ENCODE measurements at places on chromosomes 7 and 10. TPM values are rescaled to one million over a fixed set of nuclear protein-coding genes. Genes with fewer than 3 reads are reported as not detected.

The PDE6C gene
- total RNA-seq: not detected

The SPDYE1 gene
- total RNA-seq: 0.09 TPM

The CDK6 gene
- 81.6 TPM for total RNA-seq

The CARD11 gene
- total RNA-seq: 0.27 TPM

The TET1 gene
- 41.6 TPM for total RNA-seq

The FRMPD2 gene
- total RNA-seq: 11.1 TPM

The ZNF37A gene
- 35.2 TPM for total RNA-seq

The PIP gene
- total RNA-seq: not detected

The IFIT1 gene
- 5.1 TPM for total RNA-seq

The GIMAP5 gene
- 3.8 TPM for total RNA-seq

The IKZF5 gene
- total RNA-seq: 12.1 TPM

The COL13A1 gene
- total RNA-seq: 8.3 TPM

The GPR26 gene
- total RNA-seq: 12.0 TPM

The EPO gene
- total RNA-seq: not detected

The ZNF485 gene
- 5.9 TPM for total RNA-seq

The OR13A1 gene
- 0.45 TPM for total RNA-seq

The OR2AE1 gene
- total RNA-seq: 0.27 TPM

The PON3 gene
- total RNA-seq: 0.36 TPM

The VAX1 gene
- total RNA-seq: not detected

All from cerebellum (tissue), 4 donors.